Activated CD4-positive, alpha-beta T cell treated with anti-CD3 and anti-CD28 coated beads for 24 hours (primary cell): ENCODE measurements at places on chromosomes 5 and 9.

GRCh38 chr5:42366051-42366450 lies 57.2 kb upstream of the GHR start:
- DNase-seq, result no peak

DNA sequence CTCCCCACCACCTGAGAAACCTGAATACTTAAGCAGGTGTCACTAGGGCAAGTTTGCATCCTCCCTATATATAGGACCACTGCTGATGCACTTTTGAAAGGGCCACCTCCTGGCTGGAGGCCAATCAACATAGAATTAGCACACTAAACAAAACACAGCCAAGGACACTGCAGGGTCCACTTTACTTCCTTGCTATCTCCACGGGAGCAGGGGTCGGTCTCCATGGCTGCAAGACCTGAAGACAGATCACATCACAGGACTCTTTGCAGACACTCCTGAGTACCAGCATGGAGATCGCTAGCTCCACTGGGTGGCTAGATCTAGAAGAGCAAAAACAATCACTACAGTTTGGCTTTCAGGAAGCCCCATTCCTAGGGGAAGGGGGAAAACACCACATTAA lies 72.3 kb downstream of the C9orf153 start:
- DNase-seq, result no peak

GRCh38 chr5:141001446-141001843 lies 35.2 kb downstream of the PCDHAC2 start:
- no peak for DNase-seq

DNA sequence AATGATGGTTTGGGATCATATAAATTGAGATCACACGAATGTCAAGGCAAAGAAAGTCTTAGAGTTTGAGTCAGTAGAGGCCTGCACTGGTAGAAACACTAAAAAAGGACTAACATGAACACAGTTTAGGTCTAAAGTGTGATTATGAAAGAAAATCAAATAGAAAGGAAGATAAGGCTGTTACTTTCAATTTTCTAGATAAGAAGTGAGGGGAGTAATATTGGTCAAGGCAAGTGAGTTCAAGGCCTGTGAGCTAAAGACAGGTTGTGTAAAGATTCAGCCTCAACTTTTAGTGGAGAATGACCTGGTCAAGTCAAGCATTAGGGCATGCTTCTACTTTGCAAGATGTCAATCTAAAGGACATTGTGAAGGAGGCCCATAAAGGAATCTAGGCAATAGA lies 19.0 kb downstream of the VLDLR start:
- no peak for DNase-seq

DNA sequence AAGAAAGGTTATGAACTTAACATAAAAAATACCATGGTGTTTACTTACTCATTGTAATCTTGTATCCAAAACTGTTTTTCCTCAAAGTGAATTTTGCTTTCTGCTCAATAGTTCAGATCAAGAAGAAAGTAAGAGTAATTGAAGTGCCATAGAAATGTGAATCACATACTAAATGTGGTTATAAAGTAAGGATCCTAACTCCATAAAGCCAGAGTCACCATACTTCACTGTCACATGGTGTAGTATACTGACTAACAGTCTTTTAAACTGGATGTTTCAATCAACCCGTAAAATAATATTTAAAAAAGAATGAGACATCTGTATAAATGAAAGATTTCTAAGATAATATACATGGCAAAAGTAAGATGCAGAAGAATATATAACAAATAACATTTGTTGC lies 72.1 kb downstream of the NIPBL start:
- no peak for DNase-seq

DNA sequence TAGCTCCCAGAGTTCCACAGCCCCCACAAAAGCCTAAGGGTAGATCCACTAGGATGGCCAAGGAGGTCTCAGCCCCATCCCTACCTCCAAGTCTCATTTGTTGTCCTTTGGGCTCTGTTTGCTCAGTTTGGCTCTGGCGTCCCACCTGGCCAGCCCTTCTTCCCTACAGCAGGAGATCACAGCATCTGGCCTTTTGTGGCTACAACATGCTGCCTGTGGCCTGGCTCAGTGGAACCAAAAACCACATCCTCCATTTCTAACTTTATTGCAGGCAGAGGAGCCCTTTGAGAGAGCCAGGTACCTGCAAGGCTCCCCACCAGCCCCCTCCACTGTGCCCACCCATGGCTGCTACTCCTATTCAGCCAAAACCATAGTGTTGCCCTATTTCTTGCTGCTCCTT lies 11.4 kb downstream of the JADE2 start:
- DNase-seq, result no peak

- no peak for DNase-seq
These were observed 566.6 kb downstream of the ZNF608 start for GRCh38 chr5:124179819-124180218.

- DNase-seq, result no peak
These were observed 89.1 kb upstream of the LIFR start for GRCh38 chr5:38645508-38645907.

- DNase-seq, result no peak
These were observed 248.2 kb downstream of the TRIM32 start for GRCh38 chr9:116935149-116935897.

DNA sequence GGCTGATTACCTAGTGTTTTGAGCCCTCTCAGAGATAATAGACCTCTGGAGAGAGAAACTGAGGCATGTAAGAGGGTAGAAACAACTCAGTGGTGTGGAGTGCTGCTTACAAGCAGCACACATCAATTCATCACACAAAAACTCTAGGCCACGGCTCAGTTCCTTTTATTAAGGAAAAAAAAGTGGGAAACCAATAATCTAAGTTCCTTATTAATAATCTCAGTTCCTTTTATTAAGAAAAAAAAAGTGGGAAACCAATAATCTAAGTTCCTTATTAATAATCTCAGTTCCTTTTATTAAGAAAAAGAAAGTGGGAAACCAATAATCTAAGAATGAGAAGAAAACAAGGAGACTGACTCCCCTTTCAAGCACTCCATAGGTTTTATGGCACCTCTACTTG lies 28.0 kb downstream of the TXNDC8 start:
- DNase-seq, result no peak

DNA sequence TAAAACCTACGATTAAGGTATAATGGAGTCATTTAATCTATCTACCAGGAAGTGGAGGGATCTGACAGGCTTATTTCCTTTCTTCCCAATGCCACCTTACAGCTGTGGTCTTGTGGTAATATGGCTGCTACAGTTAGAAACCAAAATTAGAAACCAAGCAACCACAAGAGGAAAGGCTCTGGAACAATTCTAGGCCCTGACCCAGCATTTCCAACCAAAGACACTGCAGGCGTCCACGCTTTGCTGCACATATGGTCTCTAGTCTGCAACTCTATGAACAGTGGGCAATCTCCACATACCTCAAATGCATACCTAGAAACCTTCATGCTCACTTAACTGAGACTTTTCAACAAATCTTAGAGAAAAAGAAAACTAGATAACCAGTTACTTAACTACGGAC lies 339.1 kb downstream of the NFIB start:
- DNase-seq, result no peak

- no peak for DNase-seq
These were observed 335.7 kb upstream of the RPS23 start for GRCh38 chr5:82613891-82614290.

GRCh38 chr9:86034863-86035734 lies 64.3 kb downstream of the GOLM1 start:
- peak; percentile 6 for DNase-seq
